Stomach (tissue), 19 donors: ENCODE measurements at places on chromosomes 1 and 21. TPM values are rescaled to one million over a fixed set of nuclear protein-coding genes. Genes with fewer than 3 reads are reported as not detected.

DNA sequence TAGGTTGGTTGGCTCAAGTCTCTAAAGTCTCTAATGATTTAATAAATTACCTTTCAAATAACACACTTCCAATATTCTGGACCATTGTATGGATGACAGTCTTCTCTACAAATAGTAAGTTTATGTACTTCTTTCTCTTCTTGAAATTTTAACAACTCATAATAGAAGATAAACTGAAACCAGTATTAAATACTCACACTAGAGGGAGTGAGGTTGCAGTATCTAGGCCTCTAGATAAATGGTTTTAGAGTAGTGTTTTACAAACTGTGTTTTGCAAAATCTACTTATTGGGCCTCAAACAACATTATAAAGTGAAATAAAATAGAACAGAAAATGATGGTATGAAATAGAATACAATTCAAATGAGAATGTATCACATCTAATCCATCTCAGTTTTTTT is 479.9 kb upstream of the BRINP3 start:
- no peaks in the 10 kb centered on the region for H3K36me3 ChIP-seq
- no peak overlapping the region for H3K27ac ChIP-seq
- no peaks in the 10 kb centered on the region for H3K27me3 ChIP-seq
- H3K4me3 ChIP-seq = no peak overlapping the region

DNA sequence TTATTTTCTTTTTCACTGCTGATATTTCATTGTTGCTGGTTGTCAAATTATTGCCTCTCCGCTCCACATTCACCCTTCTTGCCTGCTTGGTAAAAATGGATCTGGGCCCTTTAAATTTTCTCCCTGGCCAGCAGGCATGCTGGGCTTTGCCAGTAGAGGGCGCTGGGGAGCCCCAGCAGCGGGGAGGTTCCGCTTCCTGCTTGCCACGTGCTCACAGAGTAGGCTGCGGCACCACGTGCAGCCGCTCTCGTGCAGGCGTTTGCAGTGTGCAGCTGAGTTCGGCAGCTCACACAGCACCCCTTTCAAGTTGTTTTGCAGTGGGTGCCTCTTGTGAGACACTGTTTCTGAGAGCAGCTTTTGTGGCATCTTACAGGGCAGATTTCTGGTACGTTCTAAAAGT is at the start of gene ACTL8:
Gene ACTL8, plus strand, starts transcription at position 214 of the 400 bp plus-strand sequence. CDS start 67,676 bp downstream, outside the sequence.
- H3K27me3 ChIP-seq = no peaks in the 10 kb centered on the region
- H3K4me1 ChIP-seq = no peaks in the 10 kb centered on the region
- H3K36me3 ChIP-seq = no peaks in the 10 kb centered on the region
- no peak for DNase-seq
- no peak within 1 kb of the TSS for H3K4me3 ChIP-seq

- peak; percentile 83 for DNase-seq
- no peaks in the 10 kb centered on the region for H3K36me3 ChIP-seq
- peaks cover 20% of the 10 kb centered on the region for H3K4me1 ChIP-seq
- peaks cover 46% of the 10 kb centered on the region for H3K27me3 ChIP-seq
Measured at GRCh38 chr1:2611031-2611501, 21.8 kb downstream of the MMEL1 start.

DNA sequence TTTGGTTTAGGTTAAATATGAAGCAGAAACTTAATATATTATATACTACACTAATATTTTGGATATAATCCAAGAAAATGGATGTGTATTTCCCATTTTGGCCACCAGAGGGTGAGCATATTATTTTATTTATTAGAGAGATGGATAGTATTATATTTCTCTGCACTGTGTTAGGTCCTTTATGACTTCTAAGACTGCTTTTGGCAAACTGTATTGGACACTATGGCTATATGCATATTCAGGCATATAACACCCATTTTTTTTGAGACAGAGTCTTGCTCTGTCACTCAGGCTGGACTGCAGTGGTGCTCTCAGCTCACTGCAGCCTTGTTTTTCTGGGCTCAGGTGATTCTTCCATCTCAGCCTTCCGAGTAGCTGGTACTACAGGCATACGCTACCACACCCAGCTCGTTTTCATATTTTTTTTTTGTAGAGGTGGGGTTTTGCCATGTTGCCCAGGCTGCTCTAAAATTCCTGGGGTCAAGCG is 17.8 kb upstream of the PGM1 start:
- no peaks in the 10 kb centered on the region for H3K4me1 ChIP-seq
- DNase-seq = peak; percentile 49
- H3K27me3 ChIP-seq = no peaks in the 10 kb centered on the region
- no peaks in the 10 kb centered on the region for H3K36me3 ChIP-seq
- H3K27ac ChIP-seq = no peak overlapping the region
- H3K4me3 ChIP-seq = no peak overlapping the region

DNA sequence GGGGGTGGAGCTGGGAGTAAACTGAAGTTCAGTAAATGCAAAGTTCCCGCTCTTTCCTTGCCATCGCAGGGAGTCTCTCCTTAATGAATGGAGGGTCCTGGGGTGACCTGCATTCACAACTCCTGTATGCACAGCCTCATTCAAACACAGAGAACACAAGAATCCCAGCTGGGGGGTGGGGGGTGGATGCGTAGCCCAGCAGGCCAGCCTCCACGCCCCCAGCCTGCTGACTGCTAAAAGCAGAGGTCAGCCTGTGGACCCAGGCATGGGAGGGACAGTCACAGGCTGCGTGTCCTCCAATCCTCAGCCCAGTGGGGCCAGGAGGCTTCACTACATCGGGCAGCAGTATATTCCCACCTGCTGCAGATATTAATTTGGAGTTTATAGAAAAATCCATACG is 263.1 kb downstream of the GRIK3 start:
- no peak for DNase-seq
- peaks cover 5% of the 10 kb centered on the region for H3K4me1 ChIP-seq
- no peak overlapping the region for H3K27ac ChIP-seq
- H3K4me3 ChIP-seq = no peak overlapping the region
- H3K27me3 ChIP-seq = peaks cover 59% of the 10 kb centered on the region
- H3K36me3 ChIP-seq = no peaks in the 10 kb centered on the region

- no peak for DNase-seq
- H3K27me3 ChIP-seq = no peaks in the 10 kb centered on the region
- no peaks in the 10 kb centered on the region for H3K36me3 ChIP-seq
- H3K4me1 ChIP-seq = no peaks in the 10 kb centered on the region
- H3K27ac ChIP-seq = no peak overlapping the region
Measured at GRCh38 chr21:28538987-28539622, 453.6 kb downstream of the LTN1 start.

GRCh38 chr1:86925742-86926141 is 11.3 kb downstream of the HS2ST1 start:
- no peak for DNase-seq
- no peak overlapping the region for H3K27ac ChIP-seq
- H3K4me3 ChIP-seq = no peak overlapping the region
- H3K27me3 ChIP-seq = no peaks in the 10 kb centered on the region
- no peaks in the 10 kb centered on the region for H3K36me3 ChIP-seq
- H3K4me1 ChIP-seq = no peaks in the 10 kb centered on the region

DNA sequence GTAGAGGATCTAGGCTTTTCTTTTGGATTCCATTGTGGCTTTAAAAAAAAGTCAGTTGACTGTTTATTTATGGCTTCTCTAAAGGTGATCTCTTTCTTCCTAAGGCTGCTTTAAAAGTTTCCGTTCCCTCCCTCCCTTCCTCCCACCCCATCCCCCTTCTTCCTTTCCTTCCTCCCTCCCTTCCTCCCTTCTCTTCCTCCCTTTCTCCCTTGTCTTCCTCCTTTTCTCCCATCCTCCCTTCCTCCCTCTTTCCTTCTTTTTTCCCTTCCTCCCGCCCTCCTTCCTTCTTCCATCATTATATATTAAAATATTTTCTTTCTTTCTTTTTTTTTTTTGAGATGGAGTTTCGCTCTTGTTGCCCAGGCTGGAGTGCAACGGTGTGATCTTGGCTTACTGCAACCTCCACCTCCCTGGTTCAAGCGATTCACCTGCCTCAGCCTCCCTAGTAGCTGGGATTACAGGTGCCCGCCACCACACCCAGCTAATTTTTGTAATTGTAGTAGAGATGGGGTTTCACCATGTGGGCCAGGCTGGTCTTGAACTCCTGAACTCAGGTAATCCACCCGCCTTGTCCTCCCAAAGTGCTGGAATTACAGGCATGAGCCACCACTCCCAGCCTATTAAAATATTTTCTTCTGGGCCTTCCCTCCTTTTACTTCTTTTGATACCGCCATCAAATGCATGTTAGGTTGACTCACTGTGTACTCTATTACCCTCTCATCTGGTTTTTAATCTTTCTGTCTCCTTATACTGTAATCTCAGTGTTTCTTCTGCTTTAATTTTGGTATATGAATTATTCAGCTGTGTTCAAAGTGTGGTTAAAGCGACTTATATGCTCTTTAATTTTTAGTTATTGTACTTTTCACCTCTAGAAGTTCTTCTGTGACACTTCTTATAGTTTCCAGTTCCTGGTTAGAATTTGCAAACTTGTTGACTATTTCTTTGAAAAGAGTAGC is 59.2 kb upstream of the ATP5PO start:
- DNase-seq = no peak
- no peaks in the 10 kb centered on the region for H3K27me3 ChIP-seq
- H3K27ac ChIP-seq = peak overlapping the region; percentile 59
- H3K4me3 ChIP-seq = no peak overlapping the region

DNA sequence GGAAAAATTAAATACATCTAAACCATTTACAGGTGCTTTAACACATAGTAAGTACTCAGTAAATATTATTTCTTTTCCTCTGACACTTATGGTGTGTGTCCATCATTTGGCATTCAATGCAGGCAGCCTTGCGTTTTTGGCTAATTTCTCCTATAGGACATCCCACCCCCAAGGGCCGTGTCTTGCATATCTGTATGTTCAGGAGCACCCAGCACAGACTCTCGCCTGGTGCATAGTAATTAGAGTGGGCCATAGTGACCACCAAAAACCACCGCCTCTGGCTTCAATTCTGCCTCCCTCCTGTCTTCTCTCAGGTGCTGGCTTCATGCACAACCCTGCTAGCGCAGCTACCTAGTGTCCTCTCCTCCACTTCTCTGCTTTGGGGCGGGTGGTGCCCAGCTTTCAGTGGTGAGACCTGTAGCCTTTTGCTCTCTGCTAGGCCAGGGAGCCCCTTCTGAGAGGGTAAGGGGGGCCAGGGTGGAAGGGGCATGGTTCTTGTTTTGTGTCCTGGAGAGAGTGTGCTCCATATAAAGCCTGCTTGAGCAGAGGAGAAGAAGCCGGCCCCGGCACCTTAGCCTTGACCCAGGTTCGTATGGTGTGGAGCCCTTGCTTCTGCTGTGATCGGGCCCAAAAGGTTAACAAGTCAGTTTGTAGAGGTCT is 33.4 kb downstream of the BATF3 start:
- H3K36me3 ChIP-seq = no peaks in the 10 kb centered on the region
- H3K27me3 ChIP-seq = no peaks in the 10 kb centered on the region
- DNase-seq = no peak
- no peak overlapping the region for H3K27ac ChIP-seq

DNA sequence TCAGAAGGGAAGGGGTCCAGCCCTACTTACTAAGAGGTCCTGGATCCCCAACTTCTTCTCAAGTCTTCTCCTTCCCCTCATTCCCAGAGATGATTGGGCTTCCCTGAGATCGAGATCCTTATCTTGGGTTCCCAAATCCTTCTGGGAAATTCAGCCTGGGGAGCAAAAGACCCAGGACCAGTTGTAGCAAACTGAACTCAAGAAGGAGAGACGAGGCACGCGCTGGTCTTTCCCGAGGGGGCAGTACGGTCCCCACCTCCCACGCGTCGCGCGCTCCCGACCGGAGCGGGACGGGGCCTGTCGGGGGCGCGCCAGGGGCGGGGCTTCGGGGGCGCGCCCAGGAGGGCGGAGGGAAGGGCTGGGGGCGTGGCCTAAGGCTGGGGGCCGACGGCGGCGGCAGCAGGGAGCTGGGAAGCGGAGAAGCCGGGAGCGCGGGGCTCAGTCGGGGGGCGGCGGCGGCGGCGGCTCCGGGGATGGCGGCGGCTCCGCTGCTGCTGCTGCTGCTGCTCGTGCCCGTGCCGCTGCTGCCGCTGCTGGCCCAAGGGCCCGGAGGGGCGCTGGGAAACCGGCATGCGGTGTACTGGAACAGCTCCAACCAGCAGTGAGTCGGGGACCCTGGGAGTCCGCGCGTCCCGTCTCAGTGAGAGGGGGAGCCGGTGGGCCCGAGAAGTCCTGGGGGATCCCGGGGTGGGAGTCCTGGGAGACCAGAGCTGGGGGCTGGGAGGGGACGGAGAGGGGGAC is at the start of gene EFNA3:
Gene EFNA3, plus strand, starts transcription at position 369 of the 741 bp plus-strand sequence. Its CDS starts 105 bp downstream, at position 474.
- no peak within 1 kb of the TSS for H3K27ac ChIP-seq
- H3K4me3 ChIP-seq = peak within 1 kb of the TSS; percentile 42
- peaks cover 52% of the 10 kb centered on the region for H3K4me1 ChIP-seq
- H3K27me3 ChIP-seq = peaks cover 21% of the 10 kb centered on the region

Gene OR14A16
- total RNA-seq = not detected

Gene IQGAP3
- total RNA-seq = 22.2 TPM

Gene GNAT2
- not detected for total RNA-seq

Gene PTBP2
- total RNA-seq = 376 TPM

Gene PPOX
- total RNA-seq = 52.7 TPM
